ENCODE measurements at places on chromosomes 13 and 19. TPM values are rescaled to one million over a fixed set of nuclear protein-coding genes. Genes with fewer than 3 reads are reported as not detected.

- DNase-seq, result no peak
These were observed 10.7 kb downstream of the PPP1R37 start for GRCh38 chr19:45103508-45104319.

DNA sequence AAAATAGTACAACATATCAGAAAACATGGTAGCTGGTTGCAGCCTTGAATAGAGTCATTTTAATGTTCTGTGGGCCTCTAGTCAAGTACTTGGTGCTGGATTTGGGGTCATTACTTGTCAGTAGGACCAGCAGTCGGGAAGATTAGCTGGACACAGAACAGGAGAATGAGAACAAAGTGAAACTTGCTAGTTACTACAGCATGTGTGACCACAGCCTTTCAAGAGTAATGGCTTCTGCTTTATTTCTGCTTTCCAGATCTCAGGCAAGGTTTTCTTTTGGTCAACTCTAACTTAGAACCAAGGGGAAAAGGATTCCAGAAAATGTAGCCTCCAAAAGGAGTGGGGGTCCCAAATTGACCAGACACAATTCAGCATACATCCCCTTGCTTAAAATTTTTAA, 17.1 kb upstream of the VWA8 start:
- no peak for DNase-seq

DNA sequence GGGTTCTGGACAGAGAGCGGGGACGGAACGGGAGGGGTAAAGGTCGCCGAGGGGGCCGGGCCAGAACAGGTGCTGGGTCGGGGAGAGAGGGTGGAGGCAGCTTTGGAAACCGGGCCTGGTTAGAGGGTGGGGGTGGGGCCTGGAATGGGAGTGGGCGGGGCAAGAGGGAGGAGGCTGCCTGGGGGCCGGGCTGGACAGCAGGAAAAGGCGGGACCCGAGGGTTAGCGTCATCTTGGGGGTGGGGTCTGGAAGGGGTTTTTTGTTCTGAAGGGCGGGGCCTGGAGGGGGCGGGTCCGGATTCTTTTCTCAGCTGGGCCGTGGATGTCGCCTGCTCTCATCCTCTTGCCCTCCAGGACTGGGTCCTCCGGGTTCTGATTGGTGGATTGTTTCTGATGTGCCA, 4.3 kb upstream of the ZNF813 start:
- DNase-seq, result peak; percentile 9

DNA sequence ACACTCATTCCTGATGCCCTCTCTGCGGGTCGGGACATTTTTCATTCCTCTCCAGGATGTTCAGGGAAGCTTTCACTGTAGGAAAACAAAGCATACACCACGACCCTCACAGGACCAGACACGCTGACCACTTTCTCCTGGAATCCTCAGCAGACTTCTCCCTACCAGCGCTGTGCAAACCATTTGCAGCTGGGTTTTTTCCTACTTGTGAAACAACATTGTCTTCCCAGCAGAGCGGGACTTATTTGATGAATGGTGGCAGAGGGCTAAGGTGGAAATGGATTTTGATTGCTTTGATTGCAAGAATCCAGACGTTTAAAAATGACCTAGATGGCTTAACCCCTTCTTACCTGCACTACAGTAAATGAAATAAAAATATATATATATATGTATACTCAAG, 265.9 kb downstream of the TBC1D4 start:
- no peak for DNase-seq

- peak; percentile 37 for DNase-seq
These were observed 21.7 kb upstream of the LAMP1 start for GRCh38 chr13:113275387-113275786.

GRCh38 chr19:29660835-29661234, 4.4 kb upstream of the PLEKHF1 start:
- no peak for DNase-seq

DNA sequence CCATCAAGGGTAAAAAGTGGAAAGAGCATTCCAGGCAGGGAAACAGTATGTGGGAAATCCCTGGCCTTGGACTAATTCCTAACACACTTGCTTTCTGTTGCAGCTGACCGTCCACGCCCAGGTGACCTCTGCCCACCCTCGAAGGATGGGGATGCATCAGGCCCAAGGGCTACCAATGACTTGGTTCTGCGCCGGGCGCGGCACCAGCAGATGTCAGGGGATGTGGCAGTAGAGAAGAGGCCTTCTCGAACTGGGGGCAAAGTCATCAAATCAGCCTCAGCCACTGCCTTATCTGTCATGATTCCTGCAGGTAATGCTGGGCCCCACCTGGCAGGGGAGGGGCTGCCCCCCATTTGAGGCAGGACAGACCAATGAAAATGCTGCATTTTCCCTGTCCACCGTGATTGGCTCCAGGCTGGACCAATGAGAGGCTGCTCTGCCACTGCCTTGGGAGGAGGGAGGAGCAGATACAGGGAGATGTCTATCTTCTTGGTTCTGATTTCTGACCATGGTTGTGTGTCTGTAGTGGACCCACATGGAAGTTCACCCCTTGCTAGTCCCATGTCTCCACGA, 12.6 kb downstream of the DNASE2 start:
- DNase-seq, result no peak

GRCh38 chr13:90591927-90592268, 755.6 kb upstream of the MIR17HG start:
- DNase-seq, result no peak

- no peak for DNase-seq
These were observed 111.3 kb upstream of the PCDH9 start for GRCh38 chr13:67341406-67341805.

GRCh38 chr19:39036581-39036980, 4.2 kb upstream of the FBXO27 start:
- DNase-seq, result no peak

- peak; percentile 42 for DNase-seq
These were observed 43.4 kb upstream of the N4BP2L1 start for GRCh38 chr13:32471187-32471922.

- no peak for DNase-seq
These were observed 46.1 kb upstream of the TUBGCP3 start for GRCh38 chr13:112634102-112634501.

GRCh38 chr19:7928741-7929701, 3.1 kb upstream of the CTXN1 start:
- DNase-seq, result no peak

- no peak for DNase-seq
These were observed 17.1 kb upstream of the S1PR4 start for GRCh38 chr19:3161453-3161852.

DNA sequence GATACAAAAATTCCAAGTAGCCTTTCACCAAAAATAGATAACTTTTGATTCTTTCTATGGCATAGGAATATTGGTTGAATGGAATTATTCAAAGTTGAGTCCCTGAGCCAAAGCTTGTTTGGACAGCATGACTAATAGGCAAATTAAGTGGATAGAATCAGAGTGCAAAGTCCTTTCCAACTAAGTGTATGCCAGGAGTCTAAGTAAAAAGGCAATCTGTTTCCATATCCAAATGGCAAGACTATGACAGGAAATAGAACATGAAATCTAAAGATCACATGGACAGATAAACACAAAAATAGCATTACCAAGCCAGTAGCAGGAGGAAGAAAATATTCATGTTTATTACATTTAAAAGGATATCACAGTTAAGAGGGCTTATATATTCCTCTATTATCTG, 804.6 kb downstream of the SLITRK6 start:
- no peak for DNase-seq

- no peak for DNase-seq
These were observed 9.9 kb downstream of the CDC16 start for GRCh38 chr13:114244637-114245036.

Gene BST2
- 20.7 TPM for total RNA-seq

Gene SPRED3
- total RNA-seq, result 0.20 TPM

Gene ANGPTL8
- not detected for total RNA-seq

Gene FARP1
- 4.8 TPM for total RNA-seq

Gene SYNGR4
- total RNA-seq, result not detected

Gene KIR3DL2
- total RNA-seq, result not detected

Gene MCEMP1
- total RNA-seq, result 0.16 TPM

All from gastrocnemius medialis (tissue), 4 donors.